ENCODE measurements at places on chromosomes 5 and 9. TPM values are rescaled to one million over a fixed set of nuclear protein-coding genes. Genes with fewer than 3 reads are reported as not detected.

DNA sequence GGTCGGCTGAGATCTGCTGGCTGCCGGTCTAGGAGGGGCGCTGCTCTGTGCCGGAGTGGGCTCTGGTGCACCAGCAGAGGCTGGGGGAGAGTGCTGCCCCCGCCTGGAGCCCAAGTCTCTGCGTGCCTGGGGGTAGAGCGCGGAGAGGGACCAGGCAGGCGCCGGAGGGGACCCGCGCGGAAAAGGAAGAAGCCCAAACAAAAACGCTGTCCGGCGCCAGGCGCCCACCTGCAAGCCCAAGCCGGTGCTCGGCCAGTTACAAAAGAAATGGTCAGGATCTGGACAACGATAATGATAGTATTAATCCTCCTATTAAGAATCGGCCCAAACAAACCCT lies 571 bp upstream of the S1PR3 start:
- DNase-seq: no peak

- DNase-seq: no peak
Measured at GRCh38 chr9:3410461-3410860, 115.3 kb downstream of the RFX3 start.

- no peak for DNase-seq
Measured at GRCh38 chr9:131516100-131516499, 13.4 kb downstream of the POMT1 start.

- DNase-seq: no peak
Measured at GRCh38 chr9:4490705-4491625, 697 bp downstream of the SLC1A1 start.

DNA sequence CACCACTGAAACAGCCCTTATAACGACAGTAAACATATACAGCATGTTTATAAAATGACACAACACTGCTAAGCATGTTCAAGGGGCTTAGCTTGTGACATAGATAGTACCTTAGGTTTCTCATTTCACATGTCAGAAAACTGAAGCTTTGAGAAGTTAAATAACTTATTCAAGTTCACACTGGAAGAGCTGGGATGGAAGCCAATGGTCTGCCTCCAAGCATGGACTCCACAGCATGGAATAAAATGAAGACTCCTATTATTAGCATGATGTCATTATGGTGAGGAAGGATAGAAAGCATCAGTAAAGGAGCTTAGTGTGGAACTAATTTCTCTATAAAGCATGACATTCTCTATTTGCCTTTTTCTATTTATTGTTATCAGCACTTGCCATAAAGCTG lies 316.7 kb downstream of the PLK2 start:
- no peak for DNase-seq

DNA sequence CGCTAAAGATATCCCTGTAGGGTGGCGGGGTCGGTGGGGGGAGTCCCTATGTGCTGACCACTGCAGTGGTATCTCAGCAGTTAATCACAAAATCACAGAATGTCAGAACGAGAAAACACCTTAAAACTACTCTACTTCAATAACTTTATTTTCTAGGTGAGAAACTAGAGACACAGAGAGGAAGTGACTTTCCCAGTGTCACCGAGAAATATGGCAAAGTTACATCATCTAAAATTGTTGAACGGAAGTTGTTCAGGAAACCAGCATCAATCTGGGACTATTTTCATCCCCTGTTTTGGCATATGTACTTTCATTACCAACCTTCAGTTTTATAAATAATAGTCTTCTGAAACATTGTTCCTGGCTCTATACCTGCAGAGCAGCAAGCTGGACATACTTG lies 384.0 kb downstream of the SPOCK1 start:
- no peak for DNase-seq

DNA sequence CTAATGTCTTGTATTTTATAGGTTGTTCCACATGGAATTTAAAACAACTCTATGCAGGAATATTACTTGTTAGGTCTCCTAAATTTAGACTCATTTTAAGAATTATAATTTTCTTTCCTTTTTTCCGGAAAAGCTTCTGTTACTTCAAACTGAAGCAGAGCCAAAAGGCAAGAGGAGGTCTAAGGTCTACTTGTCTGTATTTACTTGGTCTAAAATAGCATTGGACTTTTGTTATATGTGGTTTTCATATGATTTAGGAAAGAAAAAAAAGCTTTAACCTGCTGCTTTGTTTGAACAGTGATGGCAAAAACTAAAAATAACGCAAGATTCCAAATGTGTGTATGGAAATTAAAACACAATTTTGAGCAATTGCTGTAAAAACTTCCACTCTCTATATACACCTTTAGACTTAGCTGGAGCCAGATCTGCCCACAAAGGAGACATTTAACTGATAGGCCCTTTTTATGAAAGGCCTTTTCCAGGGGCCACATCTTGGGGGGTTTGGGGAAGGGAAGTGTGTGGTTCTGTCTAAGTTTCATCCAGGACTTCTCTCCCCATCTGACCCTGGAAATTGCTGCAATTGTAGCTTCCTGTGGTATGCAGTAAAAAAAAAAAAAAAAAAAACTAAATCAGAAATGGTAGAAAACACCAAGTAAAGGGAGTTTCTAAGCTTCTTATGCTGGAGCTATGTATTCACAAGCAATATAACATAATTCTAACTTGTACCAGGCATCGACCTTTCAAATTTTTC lies 307.7 kb upstream of the MEF2C start:
- DNase-seq: no peak

DNA sequence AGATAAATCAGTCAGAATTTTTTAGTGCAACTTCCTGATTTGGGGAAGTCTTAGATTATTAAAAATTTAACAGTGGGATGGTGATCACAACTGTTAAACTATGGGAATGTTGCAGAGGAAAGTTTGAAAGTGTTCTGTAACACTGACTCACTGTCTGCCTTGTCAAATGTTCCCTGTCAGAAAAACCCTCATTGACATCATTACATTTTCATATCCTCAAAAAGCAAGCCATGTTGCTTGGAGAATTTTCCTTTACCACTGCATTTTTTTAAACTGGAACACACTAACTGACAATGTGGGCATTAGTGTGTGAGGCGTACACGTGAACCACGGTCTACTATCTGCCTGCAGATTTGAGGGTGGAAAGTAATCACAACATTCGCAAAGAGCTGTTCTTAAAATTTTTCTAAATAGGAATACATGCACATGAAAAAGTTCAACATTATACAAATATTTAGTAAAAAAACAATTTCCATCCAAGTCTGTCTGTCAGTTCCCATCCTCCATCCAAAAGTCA lies 28.6 kb upstream of the IL7R start:
- no peak for DNase-seq

Gene NR5A1
- total RNA-seq: not detected

- peak; percentile 9 for DNase-seq
Measured at GRCh38 chr9:76181020-76181641, 213.1 kb downstream of the RFK start.

Gene GLRX
- 27.0 TPM for total RNA-seq

Gene C9orf50
- total RNA-seq: not detected

Gene SRD5A1
- 23.4 TPM for total RNA-seq

Gene CTNND2
- not detected for total RNA-seq

Gene IRF1
- total RNA-seq: 34.1 TPM

- no peak for DNase-seq
Measured at GRCh38 chr9:35842020-35842745, 13.2 kb downstream of the TMEM8B start.

Measured in RPMI7951 (cell line).